ENCODE measurements at places on chromosomes 5 and 9.
A peak's percentile ranks its signal among the peaks of the same experiment; 100 is the strongest.

DNA sequence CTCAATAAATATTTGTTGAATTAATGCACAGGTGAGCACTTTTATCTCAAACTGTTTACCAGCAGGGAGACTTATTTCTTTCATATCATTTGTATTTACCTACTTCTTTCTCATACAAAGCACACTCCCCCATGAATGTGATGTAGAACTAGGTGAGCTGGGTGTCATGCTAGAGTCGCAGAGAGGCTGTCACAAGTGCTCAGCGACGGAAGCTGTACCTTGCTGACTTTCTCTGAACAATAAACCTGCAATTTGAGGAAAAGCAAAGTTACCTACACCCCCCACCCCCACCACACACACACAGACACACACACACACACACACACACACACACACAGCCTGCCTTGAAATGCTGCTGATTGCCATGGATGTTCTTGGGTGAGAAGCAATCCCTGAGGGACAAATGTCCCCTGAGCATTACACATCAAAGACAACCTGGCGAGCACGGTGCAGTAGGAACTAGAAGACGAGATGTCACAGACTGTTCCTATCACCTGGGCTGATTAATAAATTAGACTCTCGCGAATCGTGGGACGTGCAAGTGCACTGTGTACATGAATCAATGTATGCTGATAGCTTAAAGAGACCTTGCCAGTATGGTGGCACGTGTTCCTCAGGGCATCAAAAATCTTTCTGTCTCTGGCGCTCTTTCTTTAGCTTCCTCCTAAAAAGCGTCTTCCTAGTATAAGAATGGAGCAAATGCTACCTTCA lies 66.1 kb downstream of the BRINP1 start:
- DNase-seq: no peak

DNA sequence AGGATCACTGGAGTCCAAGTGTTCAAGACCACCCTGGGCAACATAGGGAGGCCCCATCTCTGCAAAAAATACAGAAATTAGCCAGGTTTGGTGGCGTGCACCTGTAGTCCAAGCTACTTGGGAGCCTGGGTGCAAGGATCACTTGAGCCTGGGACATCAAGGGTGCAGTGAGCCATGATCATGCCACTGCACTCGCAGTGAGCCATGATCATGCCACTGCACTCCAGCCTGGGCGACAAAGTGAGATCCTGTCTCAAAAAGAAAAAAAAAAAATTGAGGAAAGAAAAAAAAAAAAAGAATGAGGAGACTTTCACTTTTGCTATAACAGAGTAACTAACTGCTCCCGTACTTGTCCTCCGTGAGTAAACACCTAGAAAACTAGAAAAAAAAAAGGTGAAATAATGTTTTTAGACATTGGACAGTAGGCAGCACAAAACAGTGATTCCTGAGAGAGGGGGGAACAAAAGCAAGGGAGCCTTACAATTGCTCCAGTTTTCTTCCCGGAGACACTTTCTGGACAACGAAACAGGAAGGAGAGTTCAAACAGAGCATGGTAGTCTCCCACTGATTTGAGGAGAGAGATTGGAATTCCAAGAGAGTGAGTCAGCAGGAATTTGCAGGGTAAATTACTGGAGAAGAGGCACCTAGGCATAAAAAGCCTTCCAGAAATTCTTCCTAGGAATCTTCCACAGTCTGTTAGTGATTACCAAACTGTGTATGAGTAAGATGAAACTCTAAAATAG lies 6.9 kb upstream of the ZBTB5 start:
- no peak for DNase-seq

- no peak for DNase-seq
Observed at GRCh38 chr9:209143-209758, 5.4 kb upstream of the DOCK8 start.

DNA sequence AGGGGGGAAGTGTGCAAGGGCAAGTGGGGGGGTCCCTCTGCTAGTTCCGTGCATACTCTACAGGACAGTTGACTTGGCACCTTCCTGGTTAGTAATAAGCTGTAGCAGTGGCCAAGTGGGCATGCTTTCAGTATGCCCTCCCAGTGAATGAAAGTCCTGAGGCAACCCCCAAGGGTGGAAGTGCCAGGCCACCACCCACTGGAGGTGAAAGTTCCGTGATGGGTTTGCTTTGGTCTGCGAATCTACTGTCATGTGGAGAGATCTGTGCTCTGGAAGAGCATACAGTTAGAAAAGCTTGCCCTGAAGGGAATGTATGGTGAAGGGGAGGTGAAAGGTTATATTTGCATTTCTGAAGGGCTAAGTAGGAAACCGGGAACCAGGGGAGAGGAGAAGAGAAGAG lies 10.3 kb downstream of the FXN start:
- DNase-seq: no peak

DNA sequence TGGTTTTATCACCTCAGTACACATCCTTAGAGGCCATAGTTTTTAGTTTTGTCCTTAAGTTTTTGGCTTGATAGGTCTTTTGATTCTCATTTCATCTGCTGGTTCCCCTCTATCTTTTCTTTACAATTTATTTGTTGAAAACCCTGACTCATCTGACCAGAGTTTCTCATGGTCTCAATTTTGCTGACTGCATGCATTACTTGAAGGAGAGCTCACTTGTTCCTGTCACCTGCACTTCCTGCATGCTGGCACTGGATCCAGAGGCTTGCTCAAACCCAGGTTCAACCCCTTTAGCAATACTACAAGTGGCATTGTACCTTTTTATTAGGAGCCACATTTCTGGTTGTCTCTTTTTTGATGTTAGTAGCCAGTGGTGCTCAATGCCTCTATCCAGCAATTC lies 26.7 kb downstream of the FBXO10 start:
- no peak for DNase-seq

GRCh38 chr9:70902692-70903131 lies 218.7 kb downstream of the TRPM3 start:
- DNase-seq: no peak

DNA sequence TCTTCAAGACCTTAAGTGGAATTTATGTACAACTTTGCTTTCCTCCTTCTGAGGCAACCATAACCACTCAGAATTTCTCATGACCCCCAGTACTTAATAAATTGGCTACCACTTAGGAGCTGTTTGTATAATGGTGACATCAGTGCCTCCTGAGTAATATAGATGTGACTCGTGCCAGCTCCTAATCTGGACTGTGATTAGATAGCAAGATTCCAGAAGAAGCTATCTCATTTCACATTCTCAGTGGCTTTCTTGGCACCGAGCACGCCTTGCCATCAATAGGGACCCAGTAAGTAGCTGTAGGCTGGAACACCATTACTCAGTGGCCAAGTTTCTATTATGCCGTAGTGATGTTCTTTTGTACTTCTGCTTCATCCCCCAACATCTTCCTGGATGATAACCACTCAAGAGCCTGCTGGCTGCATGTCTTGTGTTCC lies 228.8 kb downstream of the CD180 start:
- no peak for DNase-seq

DNA sequence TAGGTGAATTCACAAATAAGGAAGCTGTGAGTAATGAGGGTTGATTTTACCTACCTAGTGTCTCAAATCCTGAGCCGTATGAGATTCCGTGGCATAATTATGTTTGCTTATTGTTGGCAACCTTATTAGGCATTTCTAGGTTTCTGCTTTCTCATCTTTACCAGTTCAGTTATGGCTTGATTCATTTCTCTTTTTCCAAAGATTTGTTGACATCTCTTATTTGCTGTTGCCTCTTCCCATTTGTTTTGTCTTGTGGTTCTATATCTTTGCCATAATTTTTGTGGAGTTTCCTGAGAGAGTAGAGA lies 470 bp downstream of the IL31RA start:
- DNase-seq: no peak

DNA sequence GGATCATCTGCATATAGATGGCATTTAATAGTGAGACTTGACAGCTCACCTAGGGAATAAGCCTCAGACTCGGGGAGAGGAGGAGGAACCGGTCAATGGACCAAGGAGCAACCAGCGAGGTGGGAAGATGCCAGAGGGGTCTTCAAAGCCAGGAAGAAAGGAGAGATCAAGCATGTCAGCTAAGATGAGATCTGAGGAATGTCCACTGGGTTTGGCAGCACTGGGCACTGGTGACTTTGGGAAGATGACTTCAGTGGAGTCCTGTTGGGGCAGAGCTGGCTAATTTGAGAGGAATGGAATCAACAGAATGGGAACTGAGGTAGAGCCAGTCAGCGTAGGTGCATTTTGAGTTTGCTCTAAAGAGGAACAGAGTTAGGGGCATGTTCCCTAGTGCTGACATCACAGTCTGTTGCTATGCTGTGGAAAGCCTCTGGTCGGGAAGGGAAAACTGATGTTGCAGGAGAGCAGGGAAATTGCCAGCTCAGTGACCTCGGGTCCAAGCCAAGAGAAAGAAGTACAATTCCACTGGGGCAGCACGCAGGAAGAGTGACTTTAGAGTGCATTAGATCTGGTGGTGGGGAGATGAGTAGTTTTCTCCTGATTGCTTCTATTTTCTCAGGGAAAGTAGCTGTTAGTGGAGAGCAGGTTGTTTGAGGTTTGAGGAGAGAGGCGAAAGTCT lies 56.9 kb downstream of the ZNF618 start:
- DNase-seq: peak; percentile 78

DNA sequence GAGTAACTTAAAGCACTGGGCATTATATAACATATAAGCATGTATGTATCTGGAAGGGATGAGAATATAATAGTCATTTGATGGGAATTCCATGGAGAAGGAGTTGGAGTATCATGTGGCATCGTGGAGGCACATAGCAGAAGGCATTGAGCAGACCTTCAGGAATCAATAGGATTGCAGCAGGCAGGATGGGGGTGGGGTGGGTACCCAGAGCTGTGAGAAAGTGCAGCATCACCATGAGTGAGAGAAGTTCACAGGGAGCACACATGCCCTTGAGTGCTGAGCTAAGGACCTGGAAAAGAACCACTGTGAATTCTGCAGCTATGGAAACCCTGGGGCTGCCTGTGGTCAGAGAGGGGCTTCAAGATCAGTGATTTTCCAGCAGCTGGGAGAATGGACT lies 57.3 kb downstream of the MED10 start:
- DNase-seq: no peak

- DNase-seq: no peak
Observed at GRCh38 chr5:39019254-39019653, 54.9 kb downstream of the RICTOR start.

- DNase-seq: no peak
Observed at GRCh38 chr9:114653556-114654159, 3.9 kb downstream of the TEX53 start.

DNA sequence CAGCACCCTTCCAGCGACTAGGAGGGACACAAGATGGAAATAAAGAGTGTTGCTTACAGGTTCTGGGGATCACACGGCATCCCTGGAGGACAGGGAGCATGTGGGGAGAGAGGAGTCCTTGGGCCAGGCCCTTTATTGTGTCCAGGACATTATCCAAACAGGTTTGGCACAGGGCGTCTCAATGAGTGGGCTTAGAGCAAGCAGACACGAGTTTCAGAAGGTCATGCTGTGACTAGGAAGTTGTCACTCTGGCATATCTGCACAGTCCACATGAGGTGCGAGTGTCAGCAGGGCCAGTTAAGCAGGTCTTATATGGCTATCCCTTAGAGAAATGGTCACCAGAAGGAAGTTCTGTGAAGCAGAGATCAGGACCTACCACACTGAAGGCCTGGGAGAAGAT lies 174.5 kb upstream of the OTULINL start:
- no peak for DNase-seq

- DNase-seq: peak; percentile 83
Observed at GRCh38 chr9:129481810-129482511, 138.9 kb downstream of the C9orf50 start.

GRCh38 chr9:134936346-134937163 lies 18.8 kb upstream of the FCN1 start:
- peak; percentile 37 for DNase-seq

- DNase-seq: no peak
Observed at GRCh38 chr5:140794595-140795258, at the start of gene PCDHA2. TSS of gene PCDHA2 (plus strand) at chr5:140794852.

- no peak for DNase-seq
Observed at GRCh38 chr5:142974409-142974808, 204.2 kb downstream of the ARHGAP26 start.

DNA sequence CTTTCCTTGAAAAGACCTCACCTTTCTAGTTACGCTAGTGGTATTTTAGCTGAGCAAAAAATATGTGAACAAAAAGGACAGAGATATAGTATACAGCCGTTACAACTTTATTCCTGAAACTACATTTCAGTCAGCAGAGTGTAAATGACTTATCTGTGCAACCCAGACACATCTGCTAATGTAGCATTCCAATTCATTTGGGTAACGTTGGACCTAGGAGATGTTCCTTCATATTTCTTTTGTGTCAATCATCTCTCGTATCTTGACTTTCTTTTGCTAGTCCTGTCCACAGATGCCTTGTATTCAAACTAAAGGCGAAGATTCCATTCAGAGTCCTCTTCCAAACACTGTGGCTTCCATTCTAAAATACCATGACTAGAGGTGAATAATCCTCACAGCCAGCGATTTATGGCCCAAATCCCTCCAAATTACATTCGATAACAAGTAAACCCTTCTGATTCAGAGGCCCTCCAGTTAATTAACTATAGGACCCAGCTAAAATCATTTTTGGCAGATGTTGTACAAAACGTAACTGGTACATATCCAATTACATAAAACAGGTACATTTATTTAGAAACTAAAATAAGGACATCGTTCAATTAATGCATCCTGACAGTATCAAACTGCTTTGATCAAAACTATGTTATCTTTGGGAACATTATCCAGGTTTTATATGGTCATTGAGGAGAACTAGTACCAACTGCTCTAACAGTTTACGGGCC lies 155.7 kb downstream of the DROSHA start:
- DNase-seq: no peak

DNA sequence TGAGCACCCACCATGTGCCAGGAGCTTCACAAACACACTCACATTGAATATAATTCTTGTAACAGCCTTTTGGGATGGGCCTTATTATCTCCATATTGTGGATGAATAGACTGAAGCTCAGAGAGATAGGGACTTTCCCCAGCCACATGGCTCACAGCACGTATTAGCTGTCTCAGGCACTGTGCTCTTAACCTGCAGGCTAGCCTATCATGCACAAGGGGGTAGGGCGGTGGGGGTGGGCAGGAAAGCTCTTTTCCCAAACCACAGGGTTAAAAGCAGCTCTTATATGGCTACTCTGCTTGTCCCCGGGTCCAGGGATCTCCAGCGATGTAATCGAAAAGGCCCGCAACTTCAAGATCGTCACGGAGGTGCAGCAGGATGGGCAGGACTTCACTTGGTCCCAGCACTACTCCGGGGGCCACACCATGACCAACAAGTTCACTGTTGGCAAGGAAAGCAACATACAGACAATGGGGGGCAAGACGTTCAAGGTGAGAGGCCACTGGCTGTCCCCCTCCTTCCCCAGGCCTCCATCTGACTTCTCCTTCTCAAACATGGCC lies 2.6 kb downstream of the FABP6 start:
- DNase-seq: no peak
